Activated naive CD4-positive, alpha-beta T cell (primary cell): ENCODE measurements at places on chromosomes 5 and 9.

DNA sequence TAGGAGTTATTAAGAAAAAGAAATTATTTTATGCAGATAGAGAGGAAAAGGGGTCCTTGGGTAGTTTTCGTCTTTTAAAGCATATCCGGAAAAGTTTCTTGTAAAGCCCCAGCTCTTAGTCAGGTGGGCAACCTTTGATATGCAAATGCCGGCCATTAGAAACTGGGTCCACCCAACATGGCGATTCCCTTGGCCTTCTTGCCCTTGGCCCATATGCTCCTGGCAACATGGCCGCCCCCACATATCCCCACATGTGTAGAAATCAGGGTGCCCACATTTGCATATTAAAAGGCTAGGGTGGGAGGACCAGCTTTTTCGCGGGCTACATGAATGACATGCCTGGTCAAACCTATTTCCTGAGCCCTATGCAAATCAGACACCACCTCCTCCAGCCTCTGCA lies 73.3 kb downstream of the FREM1 start:
- no peak for DNase-seq

GRCh38 chr9:744790-745484 lies 96.6 kb upstream of the DMRT1 start:
- no peak for DNase-seq

DNA sequence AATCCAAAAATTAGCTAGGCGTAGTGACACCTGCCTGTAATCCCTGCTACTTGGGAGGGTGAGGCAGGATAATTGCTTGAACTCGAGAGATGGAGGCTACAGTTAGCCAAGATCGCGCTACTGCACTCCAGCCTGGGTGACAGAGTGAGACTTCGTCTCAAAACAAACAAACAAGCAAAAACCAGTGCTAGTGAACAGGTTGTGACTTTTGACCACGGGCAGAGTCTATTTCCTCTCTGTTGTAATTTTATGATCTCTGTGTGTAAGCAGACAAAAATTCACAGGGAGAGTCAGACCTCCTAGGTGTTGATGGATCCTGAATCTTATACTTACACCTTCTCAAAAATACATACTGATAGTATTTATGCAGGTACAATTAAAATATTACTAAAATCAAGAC lies 65.8 kb downstream of the SPEF2 start:
- DNase-seq = no peak

DNA sequence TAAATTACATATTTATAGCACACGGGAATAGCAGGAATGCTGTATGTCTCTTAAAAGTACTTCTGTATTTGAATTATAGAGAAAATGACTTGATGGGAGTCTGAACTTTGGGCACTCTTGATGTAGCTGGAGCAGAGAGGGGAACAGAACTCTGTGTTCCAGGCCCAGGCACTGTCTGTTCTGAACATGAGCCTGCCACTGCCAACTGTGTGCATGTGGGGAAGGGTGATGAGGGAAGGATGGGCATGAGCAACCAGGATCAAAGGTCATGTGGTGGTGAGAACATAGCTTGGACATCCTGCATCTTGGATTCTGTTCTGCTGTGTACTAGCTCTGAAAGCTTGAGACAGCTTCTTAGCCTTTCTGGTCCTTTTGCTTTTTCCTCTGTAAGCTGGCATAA lies 16.4 kb upstream of the ZBED3 start:
- no peak for DNase-seq

- DNase-seq = no peak
Observed at GRCh38 chr9:75451045-75451444, 362.7 kb downstream of the OSTF1 start.

DNA sequence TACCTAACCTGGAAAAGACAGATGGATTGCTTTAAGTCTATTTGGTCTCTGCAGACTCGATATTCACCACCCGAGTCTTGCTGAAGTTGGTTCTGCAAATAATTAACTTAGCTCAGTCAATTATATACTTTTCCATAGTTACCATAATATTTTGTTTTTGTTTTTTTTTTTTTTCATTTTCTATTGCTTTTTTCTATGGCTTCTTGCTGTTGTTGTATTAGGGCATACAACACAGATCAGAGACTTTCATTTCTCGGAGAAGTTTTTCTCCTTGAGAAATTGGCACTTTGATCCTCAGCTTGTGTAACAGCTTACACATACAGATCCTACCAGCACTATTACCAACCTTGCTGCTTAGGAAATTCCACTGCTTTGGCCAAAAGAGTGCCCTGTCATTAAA lies 88.0 kb downstream of the GPR21 start:
- DNase-seq = no peak

DNA sequence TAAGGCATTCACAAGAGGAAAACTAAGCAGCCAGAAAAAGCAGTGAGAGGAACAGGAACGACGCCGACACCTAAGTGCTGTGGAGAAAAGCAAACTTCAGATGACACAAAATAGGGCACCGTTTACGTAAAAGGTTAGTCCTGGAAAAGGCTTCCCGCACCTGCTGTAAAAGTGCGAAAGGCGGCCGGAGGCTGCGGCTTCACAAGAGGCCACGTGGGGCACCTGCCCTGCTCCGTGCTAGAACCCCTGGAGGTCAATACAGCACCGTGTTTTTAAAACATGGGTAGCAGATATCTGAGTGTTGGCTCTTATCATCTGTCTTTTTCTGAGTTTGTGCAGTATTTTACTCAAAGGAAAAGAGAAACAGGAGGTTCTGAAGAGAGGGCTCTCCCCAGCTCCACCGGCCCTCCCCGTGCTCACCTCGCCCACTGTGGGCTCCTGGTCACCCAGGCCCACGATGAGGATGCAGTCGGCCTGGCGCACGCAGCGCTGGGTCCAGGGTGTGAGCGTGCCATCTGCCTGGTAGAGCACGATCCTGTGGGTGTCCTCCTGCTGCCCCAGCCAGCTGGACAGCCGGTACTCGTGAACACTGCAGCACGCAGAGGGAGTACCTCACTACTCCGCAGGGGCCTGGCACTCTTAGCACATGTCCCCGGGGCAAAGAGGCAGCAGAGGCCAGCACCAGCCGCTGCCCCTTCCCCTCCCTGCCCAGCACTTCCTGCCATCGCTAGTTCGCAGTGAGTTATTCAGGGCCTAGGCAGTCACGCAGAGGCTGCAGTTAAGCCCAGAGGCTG lies 21.0 kb upstream of the NSMF start:
- DNase-seq = no peak

GRCh38 chr9:23812673-23813072 lies 13.4 kb downstream of the ELAVL2 start:
- no peak for DNase-seq

DNA sequence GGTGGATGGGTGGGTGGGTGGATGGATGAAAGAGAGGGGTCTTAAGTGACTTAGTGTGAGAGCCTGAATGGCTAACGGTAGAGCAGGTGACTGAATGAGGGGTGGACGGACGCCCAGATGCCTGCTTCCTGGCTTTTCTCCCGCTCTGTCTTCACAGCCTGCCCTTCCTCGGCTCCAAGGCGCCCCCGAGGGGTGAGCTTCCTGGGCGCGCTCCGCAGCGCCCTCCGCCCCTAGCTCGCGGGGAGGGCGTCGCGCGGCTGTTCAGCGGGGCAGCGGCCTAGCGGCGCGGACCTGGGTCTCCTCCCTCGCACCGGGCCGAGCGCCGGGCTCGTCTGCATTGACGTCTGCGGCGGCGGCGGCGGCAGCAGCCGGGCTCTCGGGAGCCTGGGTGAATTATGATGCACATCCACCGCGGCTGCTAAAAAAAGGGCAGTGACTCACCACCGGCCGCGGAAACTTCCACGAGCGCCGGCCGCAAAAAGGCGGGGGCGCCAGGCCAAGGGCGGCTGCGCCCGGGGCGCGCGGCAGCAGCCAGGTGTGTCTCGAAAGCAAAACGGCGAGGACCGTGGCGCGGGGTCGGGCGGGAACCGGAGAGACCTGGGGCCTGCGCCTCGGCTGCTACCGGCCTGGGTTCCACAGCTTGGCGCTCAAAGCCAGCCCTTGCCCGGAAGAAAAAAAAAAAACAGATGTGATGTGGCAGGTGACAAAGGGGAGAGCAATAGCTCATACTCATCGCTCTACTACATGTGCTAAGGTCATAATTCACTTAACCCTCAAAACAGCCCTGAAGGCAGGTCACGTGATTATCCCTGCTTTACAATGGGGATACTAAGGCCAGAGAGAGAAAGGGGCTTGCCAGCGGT lies 143.0 kb upstream of the ADRA1B start:
- DNase-seq = peak; percentile 47

DNA sequence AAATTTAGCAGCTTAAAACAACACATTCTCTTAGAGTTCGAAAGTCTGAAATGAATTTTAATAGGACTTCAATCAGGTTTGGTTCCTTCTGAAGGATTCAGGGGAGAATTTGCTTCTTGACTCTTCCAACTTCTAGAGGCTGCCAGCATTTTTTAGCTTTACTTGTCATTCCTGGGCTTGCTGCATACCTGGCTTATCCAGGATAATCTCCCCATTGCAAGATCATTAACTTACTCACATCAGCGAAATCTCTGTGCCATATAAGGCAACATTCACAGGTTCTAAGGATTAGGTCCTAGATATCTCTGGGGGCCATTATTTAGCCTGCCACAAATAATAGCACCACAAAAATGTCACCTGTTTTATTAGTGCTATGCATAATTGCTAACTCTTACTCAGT lies 46.2 kb upstream of the PCSK5 start:
- DNase-seq = no peak

- DNase-seq = no peak
Observed at GRCh38 chr5:35657877-35658276, 40.2 kb downstream of the SPEF2 start.

- no peak for DNase-seq
Observed at GRCh38 chr5:34750206-34750605, 88.8 kb upstream of the TTC23L start.

GRCh38 chr5:113813466-113813865 lies 300.0 kb downstream of the YTHDC2 start:
- no peak for DNase-seq

- no peak for DNase-seq
Observed at GRCh38 chr5:116527582-116527981, 47.0 kb downstream of the SEMA6A start.
